ENCODE measurements at places on chromosomes 7 and 10.

DNA sequence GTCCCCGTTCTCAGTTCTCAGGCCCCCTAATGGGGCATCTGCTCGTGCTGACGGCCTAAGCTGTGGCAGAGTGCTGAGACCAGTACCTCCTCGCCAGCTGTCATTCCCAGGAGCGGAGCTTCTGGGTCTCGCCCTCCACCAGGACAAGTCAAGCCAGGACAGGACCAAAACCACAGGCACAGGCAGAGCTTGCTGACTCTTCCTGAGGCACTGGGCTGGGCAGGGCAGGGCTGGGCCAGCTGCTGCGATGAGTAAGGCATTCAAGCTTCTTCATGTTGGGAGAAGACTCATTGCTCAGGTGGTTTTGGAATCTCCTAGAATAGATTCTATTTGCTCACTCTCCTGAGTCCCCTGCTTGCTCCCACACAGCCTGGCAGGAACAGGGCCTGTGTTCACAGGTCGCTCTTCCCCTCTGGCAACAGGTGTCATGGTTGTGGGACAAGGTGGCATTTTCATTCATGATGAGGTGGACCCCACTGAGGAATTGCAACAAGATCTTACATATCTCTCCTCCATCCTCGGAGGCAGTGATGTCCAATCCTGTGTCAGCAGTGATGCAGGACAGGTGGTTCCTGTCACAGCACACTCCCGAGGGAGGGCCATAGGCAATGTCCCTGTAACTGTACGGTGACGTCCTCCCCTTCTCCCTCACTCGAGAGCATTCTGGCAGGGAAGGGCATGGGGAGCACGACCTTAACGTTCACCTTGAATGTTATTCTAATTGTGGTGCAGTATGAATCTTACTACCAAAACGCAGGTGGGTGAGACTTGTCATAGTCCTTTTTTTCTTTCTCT, 17.0 kb upstream of the SH3PXD2A start:
- DNase-seq = no peak

GRCh38 chr10:59269651-59270050, 92.7 kb downstream of the FAM13C start:
- DNase-seq = no peak

GRCh38 chr7:18109762-18110161, 82.1 kb upstream of the PRPS1L1 start:
- DNase-seq = no peak

DNA sequence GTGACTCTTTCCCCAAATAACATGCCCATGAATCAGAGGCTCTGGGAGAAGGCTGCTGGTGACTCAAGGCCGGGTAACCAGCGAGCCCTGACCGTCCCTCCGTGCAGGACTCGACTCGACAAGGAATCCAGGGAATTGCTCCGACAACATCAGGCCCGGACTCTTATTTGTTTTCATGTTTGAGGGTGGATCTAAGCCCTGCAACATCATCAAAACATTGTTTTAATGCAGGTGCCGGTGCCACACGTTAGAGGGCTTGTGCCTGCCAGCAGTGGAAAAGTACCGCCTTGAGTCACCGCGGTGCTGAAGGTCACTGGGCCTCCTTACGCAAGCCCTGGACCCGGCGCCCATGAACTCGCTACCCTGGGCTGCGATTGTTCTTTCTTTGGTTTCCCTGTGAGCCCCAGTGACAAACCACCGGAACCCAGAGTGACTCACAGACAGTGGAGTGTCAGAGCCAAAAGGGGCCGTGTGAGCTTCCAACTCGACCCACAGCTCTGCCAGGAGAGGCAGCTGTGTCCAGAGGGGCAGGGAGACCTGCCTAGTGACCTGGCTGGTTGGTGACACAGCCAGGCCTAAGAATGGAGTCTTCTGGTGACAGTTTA, 139.4 kb upstream of the SHH start:
- no peak for DNase-seq

DNA sequence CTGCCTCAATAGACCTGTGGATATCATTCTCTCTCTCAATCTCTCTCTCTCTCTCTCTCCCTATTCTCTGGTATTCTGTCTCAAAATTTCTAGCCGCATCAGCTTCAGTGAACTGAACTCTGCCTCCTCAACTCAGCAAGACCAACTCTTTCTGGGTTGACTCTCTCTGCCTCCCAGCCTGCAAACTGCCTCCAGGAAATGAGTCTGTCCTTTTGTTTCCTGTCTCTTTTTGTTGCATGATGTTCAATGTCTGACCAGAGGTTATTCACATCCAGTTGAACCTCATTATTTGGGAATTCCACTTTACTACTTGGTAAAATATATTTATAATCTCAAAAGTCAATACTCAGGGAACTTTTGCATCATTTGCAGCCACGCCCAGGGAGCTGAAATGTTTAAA, 682.7 kb upstream of the FZD8 start:
- DNase-seq = no peak

DNA sequence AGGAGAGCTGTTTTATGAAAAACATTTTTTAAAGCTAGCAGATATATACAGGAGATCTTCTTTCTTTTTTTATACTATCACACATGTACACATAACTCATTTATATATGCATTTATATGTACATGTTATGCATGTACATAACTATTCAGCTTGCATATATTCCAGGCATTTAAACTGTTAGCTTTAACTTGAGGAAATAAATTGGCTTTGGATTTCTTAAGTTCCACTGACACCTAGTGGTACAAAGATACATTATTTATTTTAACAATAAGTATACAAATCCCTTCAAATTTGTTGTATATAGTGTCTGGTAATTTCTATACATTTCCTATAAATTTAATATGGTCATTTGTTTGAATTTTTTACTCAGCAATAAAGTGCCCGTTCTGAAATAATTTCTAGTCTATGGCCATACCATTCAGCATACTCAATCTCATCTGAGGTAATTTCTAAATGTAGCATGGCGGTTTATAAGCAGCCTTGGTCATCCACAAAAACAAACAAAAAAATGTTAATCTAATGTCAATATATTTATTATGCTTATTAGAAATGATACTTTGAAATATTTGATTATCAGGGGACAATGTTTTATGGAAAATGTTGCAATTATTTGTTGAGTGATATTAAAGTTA, 11.6 kb downstream of the ZDHHC6 start:
- no peak for DNase-seq

DNA sequence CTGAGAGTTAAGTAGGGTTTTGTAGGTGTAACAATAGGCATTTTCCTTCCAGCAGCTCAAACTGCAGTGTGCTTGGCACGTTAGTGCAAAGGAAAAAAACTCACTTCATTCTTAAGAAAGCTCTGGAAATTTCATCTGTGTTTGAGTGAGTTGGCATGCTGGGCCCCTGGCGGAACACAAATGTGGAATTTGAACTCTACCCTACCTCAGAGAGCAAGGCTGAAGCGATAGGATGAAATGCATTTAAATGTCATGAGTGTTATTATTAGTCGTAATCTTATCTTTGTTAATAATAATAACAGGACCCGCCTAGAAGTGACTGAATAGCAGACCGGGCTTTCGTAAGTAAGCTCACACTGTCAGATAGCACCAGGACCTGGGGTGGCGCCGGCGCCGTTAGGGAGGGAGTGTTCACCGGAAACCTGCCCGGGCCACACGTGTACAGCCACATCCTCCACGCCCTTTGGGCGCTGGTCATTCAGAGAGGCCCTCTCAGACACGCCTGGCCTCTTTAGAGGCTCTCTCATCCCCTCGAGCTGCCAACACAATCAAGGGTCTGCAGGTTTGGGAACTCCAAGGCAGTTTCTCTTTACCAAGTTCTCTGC, 63.5 kb downstream of the GRK5 start:
- no peak for DNase-seq

DNA sequence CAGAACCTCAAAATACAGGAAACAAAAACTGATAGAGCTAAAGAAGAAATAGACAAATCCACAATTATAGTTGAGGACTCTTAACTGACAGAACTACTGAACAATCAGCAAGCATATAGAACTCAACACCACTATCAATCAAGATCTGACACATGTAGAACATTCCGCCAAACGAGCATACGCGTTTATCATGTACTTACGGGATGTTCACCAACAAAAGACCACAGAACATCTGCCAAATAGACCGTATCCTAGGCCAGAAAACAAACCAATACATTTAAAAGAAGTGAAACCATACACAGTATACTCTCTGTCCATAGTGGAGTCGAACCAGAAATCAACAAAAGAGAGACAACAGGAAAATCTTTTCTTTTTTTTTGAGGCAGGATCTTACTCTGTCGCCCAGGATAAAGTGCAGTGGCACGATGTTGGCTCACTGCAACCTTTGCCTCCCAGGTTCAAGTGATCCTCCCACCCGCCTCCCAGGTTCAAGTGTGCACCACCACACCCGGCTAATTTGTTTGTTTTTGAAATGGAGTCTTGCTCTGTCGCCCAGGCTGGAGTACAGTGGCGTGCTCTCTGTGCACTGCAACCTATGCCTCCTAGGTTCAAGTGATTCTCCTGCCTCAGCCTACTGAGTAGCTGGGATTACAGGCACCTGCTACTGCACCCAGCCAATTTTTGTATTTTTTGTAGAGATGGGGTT, 5.1 kb downstream of the GNA12 start:
- DNase-seq = no peak

DNA sequence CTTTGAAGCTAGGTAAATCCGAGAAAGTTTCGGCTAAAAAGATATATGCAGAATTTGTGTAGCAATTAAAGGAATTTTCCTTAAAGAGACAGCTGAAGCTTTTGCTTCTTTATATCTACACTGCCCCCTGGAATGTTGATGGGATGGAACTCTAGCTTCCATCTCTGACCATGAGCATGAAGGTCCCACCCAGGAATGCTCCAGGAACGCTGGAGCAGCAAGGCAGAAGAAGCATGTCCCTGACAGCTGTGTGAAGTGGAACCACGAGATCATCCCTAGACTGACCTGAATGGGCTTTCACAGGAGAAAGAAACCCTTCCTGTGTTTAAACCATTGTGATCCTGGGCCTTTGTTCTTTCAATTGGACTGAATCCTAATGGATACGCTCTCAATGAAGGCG, 99.7 kb upstream of the NOBOX start:
- DNase-seq = no peak

GRCh38 chr7:105906695-105907094, 30.3 kb upstream of the ATXN7L1 start:
- DNase-seq = no peak

DNA sequence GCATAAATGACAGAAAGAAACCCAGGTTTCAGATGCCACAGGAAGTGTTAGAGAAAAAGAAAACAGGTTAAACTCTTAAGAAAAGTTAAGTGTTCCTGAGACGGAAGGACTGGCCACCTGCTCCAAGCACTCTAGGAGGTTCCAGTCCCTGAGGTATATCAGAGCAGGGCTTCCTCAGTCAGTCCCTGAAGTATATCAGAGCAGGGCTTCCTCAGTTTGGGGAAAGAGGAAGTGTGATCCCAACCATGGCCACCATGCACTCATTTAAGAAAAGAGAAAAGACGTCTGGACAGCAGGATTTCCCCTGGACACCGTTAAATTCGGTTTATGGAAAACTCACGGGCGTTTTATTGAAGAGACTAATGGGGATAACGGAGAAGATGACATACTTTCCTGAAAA, 133.4 kb upstream of the PFKP start:
- no peak for DNase-seq

DNA sequence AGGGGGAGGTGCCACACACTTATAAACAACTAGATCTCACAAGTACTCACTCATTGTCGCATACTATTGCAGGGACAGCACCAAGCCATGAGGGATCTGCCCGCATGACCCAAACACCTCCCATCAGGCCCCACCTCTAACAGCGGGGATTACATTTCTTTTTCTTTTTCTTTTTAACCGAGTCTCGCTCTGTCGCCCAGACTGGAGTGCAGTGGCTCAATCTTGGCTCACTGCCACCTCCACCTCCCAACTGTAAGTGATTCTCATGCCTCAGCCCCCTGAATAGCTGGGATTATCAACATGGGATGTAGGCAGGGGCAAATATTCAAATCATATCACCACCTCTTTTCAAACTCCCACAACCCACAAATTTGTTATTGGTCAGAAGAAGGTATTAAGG, 76.7 kb downstream of the SKAP2 start:
- DNase-seq = no peak

DNA sequence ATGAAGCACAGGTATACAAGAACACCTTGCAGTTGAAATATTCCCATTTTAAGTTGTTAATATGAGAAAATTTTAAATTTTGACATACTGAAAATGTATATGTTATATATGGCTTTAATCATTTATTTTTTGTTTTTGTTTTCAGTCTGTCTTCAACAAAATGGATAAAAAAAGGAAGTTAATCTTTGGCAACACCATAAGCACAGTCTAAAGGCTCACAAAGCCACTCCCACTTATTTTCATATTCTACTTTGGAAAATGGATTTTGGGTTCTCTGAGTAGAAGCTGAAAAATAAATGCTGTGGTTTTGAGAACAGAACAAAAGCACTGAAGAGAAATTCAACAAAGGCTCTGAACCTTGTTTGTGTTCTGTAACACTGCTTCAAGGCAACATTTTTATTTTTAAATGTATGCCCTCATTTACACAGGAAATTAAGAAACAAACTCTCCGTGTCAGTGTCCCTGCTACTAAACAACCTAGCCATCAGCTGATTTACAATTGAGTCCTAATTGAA, 81.3 kb upstream of the LRRN3 start:
- DNase-seq = no peak

- DNase-seq = no peak
These were observed 14.7 kb downstream of the LRRC18 start for GRCh38 chr10:48924988-48925387.

- DNase-seq = no peak
These were observed 21.3 kb downstream of the YKT6 start for GRCh38 chr7:44222074-44222473.

DNA sequence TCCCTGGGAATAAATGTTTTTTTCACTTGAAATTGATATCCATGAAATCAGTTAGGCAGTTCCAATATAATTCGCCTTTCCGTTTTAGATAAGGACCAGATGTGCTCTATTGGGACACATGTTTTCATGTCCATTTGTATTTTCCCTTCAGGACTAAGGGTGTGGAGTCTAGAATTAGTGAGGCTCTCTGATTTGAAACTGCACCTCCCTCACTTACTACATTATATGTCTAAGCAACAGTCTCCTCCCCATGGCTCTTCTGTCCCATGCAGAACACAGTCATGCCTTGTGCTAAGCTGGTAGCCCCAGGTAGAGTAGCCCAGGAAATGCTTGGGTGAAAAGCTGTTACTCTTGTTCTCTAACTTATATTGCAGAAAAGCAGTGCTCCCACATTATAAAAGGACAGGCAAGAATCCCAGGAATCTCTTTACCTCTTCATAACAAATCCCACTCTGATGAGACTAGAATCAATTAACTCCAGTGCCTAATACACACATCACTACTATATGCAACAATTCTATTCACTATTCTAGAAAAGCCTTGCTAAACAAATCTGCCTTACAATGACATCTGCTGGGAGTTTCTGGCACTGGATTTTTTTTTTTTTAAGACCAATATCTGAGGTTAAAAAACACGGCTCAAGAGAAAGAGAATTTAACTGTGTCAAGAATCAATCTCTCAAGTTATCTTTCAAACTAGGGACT, 293.9 kb downstream of the SNX13 start:
- DNase-seq = no peak
